ENCODE measurements at places on chromosomes 5 and 9. TPM values are rescaled to one million over a fixed set of nuclear protein-coding genes. Genes with fewer than 3 reads are reported as not detected.

GRCh38 chr5:160463740-160464465 lies 42.2 kb downstream of the PTTG1 start:
- no peak for DNase-seq

DNA sequence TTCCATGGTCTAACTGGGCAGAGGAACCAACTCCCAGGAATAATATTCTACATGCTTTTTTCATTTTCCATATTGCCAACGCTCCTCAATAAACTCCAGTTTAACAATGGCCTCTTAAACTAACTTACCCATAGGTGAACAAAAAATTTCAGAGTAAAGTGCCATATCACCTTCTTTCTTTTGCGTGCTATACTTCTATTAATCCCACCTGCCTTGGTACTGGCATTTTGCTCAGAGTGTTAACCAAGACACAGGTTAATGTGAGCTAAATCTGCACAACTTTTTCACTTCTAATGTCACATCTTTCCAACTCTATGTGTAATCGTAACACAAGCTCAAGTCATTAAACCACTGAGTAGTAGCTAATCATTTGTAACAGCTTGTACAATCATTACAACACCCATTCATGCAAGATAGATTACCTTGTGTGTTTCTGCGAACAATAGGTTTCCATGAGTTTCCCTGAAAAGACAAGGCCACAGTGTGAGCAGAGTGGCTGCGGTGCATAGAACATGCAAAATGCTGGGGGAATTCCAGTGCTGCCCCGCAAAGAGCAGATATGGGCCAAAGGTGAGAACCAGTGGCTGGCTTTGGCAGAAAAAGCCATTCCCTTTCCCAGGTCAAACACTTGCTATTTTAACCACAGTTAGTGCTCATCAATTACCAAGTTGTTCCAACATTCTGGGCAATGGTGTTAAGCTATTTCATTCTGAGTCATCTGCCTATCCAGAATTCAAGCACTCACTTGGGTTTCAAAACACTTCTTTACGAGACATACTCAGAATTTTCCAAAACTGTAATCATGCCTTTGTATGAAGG lies 42.8 kb downstream of the TIMD4 start:
- no peak for DNase-seq

GRCh38 chr9:98502976-98503325 lies 205.8 kb downstream of the GABBR2 start:
- DNase-seq, result no peak

- no peak for DNase-seq
These were observed 27.1 kb upstream of the PRR16 start for GRCh38 chr5:120436996-120437395.

GRCh38 chr5:76696251-76696650 lies 19.7 kb upstream of the F2R start:
- no peak for DNase-seq

GRCh38 chr5:172839669-172840431 lies 5.8 kb downstream of the ERGIC1 start:
- DNase-seq, result no peak

DNA sequence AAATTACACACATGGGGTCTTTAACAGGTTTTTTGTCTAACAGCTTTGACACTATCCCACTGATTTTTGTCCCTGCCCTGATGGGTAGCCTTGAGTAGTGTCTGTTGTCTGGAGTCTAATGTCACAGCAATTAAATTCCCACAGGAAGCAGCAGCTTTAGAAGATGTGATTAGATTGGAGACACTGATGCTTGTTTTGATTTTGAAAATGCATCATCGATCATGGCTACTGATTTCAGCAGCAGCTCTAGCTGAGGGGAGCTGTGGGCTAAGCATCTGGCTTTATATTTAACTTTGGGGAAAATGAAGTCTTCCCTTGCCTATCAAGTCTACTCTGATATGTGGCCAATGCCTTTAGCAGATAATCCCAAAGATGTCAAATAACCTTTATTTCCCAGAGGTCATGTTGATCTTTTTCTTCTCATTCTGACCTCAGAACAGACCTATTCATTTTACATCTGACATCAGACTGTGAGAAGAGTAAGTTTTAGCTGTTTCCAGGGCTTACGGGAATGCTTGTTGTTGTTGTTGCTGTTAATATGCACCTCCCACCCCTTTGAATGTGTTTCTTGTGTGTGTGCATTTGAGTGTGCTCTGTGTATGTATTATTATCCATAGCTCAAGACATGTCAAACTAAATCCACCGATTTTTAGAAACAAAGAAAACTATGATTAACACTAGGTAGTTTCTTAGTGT lies 704.9 kb upstream of the NUDT12 start:
- DNase-seq, result no peak

DNA sequence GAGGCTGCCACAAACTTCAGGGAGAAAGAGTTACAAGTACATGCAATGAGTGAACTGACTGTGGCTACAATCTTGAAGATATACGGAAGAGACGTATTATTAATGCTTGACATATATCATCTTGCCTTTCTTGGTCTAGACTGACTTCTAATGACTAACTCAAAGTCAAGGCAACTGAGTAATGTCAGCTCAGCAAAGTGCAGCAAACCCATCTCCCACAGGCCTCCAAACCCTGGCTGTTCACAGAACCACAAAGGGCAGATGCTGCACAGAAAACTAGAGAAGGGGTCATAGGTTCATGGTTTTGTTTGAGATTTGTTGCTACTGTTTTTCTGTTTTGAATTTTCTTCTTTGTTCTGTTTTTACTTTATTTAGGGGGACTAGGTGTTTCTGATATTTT lies 21.0 kb downstream of the IL7R start:
- DNase-seq, result no peak

DNA sequence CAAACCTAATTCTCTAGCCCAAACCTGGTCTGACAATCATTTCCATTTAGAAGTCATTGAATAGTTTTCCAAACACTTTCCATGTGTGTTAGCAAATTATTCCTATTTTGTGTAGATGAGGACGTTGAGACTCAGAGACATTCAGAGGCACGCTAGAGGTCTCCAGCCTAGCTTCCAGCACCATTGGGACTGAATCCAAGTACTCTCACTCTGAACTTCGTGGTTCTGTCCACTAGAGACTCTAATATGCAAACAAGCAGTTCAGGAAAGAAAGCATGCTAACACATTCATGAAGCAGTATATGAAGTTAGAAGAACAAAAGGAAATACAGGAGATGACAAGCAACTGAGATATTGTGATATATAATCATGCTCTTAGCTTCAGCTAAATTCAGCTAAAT lies 354.8 kb downstream of the NTRK2 start:
- DNase-seq, result no peak

GRCh38 chr9:131818089-131818488 lies 78.2 kb upstream of the RAPGEF1 start:
- no peak for DNase-seq

- no peak for DNase-seq
These were observed 208.1 kb downstream of the SNX18 start for GRCh38 chr5:54725391-54726280.

GRCh38 chr5:18141222-18141621 lies 507.0 kb downstream of the TAF11L14 start:
- no peak for DNase-seq

GRCh38 chr5:180810959-180811622 lies 8.5 kb upstream of the MGAT1 start:
- no peak for DNase-seq

GRCh38 chr5:32814141-32814540 lies 103.0 kb downstream of the NPR3 start:
- no peak for DNase-seq

DNA sequence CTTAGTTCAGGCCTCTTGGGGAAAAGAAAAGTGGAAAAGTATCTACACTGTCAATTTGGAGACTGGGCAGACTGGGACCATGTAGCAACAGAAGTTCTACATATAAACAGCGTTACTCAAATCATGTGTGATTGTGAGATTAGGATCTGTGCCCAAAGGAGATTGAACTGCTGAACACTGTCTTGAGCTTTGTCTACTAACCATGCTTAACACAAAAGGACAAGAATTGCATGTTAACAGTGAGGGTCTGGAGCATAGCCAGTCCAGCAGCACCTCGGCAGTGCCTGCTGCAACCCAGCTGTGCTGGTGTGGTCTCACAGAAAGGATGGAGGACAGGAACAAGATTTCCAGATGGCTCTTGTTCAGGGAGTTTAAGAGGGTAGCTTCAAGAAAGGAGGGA lies 5.7 kb downstream of the PAM start:
- no peak for DNase-seq

DNA sequence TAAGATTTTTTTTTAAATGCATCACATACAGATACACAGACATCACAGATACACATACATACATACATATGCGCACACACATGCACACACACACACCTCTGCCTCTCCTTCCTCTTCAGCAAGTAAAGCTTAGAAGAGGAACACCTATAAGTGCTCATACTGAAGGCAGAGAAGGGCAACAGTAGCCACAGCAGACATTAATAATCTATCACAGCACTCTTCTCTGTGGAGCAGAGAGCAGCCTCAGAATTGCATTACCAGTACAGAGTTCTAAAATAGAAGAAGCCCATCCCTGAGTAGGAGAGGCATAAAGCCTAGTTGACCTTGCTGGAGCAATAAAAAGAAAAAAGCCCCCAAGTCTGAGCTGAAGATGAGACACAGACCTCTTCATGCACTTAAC lies 110.6 kb downstream of the MLLT3 start:
- DNase-seq, result no peak

GRCh38 chr5:146630472-146630871 lies 114.5 kb upstream of the GPR151 start:
- no peak for DNase-seq

- DNase-seq, result no peak
These were observed 2.7 kb downstream of the CEL start for GRCh38 chr9:133064241-133065069.

DNA sequence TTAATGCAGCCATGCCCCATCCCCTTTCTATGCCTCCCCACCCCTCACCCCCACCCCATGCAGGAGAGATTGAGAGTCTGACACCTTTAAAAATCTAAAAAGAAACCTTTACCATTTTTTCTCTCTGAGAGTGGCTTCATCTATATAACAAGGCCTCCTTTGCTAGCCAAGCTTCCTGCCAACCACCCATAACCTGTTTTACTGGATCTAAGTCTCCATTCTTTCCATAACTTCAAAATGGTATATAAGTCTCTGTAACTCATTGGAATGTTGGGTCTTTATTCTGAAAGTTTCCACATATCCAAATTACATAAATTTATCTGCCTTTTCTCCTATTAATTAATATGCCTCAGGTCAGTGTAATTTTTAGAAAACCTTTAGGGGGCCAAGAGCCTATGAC lies 1174.0 kb downstream of the MAT2B start:
- no peak for DNase-seq

DNA sequence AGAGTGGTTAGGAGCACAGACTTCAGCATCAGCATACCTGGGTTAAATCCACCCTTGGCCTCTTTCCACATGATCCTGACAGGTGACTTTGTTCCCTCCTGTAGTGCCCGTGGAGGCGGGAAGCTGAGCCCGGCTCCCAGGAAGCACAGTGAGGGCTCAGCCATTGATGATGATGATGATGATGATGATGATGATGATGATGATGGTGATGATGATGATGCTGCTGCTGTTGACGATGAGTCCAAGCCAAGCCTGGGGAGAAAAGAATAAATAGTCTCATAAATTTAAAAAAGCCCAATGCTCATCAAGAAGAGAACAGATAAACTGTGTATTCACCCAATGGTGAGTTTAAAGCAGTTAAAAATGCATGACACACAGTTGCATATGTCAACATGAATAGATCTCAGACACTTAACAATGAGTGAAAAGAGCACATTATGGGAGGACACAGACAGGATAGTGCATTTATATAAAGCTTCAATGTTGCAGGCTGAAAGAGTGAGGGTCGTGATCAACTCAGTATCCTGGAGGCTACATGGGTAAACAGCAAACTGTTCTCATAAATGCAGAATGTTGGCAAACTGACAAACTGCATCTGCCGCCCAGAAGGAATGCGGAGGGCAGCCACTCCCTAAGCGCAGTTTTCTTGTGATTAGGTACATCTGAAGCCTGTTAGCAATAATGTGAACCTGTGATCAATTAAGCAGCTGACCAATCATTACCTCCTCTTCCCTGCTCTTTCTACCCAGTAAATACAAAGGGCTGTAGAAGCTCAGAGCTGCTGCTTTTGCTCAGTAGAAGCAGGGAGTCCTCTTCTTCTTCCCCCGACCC lies 11.7 kb upstream of the CFAP157 start:
- DNase-seq, result no peak

- no peak for DNase-seq
These were observed 149.1 kb upstream of the KLF4 start for GRCh38 chr9:107638521-107639310.

GRCh38 chr5:58466939-58467338 lies 7.1 kb upstream of the PLK2 start:
- DNase-seq, result no peak

DNA sequence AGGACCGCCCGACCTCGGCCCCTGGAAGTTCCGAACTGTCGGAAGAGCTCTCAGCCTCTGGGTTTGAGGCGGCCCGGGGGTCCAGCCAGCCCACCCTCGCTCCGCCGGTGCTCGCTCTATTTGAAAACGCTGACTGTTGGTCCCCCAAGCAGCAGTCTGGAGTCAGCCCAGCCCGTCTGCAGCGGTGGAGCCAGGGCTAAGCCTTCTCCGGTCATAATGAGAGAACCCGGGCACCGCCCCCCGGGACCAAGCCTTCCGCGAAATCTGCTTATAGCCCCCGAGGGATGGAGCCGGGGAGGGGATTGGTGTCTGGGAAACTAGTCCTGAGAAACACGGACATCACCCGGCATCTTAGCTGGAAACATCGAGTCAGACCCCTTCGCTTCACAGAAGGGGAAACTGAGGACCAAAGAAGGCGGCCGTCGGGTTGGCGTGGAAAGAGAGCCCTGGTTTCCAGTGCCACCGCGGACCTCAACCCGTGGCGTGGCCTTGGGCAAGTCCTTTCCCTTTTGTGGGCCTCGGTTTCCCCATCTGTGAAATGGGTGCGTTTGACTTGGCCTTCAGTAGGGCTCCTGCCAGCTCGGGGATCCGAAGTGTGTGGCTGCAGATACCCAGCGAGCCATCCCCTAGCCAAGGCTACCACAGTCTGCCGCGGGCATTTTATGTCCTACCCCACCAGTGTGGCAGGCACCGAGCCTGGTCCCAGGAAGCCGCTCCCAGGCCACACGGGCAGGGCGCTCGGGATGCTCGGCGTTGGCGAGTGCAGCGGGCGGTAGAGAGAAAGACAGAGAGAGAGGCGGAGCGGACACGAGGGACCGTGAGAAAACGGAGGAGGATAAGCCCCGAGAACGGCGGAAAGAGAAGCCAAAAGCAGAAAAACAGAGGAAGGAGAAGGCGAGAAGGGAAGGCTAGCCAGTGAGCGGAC lies 857 bp downstream of the ADAM19 start:
- no peak for DNase-seq

GRCh38 chr5:9335269-9335668 lies 210.6 kb downstream of the SEMA5A start:
- no peak for DNase-seq

DNA sequence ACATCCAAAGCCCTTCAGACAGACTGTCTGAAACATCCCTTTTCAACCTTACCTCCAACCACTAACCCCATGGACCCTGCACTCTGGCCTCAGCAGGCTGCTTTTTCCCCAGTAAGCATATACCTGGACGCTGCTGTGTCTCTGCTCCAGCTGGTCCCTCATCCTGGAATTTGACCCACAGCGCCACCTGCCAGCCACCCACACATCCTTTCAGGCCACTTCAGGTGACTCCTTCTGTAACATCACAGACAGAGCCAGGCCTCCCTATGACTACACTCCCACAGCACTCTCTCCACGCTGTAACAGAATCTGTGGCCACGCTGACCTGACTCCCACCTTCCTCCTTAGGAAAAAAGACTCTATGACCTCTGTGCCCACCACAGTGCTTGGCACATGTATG lies 3.4 kb downstream of the MGAT1 start:
- no peak for DNase-seq

HTR1A gene
- not detected for total RNA-seq

FUT7 gene
- not detected for total RNA-seq

MXD3 gene
- 37.6 TPM for total RNA-seq

SV2C gene
- total RNA-seq, result not detected

LCN1 gene
- not detected for total RNA-seq

PHYHD1 gene
- 0.32 TPM for total RNA-seq

SH3PXD2B gene
- 27.5 TPM for total RNA-seq

All from HCT116 (cell line).